ENCODE measurements at places on chromosomes 12 and 14.

DNA sequence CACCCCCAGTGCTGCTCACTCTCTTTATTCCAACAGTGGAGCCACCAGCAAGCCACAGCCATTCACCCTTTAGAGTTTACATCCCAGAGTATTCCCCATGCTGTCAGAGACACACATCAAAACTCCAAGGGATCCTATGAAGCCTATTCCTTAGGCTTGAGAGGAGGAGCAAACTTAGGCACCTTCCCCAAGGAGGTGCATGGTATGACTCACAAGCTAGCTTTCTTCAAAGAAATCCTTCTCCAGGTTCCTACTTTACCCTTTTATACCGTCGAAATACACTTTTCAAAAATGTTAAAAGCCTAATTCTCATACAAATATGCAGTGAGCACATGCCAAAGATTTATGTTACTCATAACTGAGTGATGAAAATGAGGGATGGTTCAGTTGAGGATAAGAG is 175.4 kb downstream of the ETNK1 start:
- DNase-seq: no peak

DNA sequence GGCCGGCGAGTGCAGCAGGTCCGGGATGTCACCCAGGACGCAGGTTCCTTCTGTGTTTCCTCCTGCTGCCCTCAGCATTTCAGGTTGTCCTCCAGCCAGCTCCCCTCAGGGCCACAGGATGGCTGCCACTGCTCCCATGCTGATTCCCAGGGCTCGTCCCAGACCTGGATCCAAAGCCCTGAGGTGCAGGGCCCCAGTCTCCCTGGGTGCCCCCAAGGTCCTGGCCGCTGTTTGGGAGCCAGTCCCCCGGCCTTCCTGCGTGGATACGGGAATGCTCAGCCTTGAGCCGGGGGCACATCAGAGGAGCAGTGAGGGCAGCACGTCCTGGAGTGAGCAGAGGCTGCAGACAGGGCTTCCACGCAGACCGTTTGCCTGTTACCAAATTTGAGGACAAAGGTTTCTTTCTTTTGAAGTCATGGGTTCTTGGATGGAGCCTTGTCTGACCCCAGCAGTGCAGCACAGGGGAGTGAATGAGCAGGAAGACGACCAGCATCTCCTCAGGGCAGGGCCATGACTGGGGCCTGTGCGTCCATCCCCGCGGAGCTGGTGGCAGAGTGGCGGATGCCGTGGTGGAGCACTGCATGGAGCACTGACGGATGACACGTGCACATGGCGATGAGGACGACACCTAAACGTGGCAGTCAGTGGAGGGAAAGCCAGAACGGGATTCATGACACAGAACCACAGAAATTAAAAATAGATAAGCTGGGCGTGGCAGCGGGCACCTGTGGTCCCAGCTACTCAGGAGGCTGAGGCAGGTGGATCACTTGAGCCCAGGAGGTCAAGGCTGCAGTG is 12.5 kb upstream of the CACNA2D4 start:
- DNase-seq: no peak

GRCh38 chr12:65209655-65210043 is 40.3 kb downstream of the LEMD3 start:
- peak; percentile 16 for DNase-seq

DNA sequence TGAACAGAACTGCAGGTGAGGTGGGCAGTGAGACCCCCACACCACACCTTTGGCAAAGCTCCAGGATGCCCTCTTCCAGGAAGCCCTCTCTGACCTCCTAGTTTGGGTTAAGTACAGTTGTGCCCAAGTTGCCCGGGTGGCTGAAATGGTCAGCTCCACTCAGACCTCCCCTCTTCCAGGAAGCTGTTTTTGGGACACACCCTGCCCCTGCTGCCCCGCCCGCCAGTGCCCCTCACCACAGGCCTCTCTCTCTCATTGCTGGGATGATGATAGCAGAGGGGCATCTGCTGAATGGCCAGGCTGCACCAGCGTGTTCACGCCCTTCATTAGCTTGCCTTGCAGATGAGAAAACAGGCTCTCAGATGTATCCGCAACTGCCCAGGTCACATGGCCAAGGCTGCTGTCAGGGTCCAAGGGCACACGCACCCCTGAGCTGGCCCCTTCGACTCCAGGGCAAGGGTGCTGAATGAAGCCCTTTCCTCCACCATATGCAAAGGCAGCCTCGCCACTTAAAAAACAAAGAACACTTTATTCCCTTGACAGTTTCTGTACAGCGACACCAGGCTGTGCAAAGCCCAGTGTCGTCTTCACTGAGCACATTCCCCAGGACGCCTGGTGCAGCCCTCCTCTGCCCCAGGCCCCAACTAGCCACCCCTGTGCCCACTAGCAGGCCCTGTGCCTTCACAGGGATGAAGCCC is 15.5 kb downstream of the SLC25A29 start:
- no peak for DNase-seq

DNA sequence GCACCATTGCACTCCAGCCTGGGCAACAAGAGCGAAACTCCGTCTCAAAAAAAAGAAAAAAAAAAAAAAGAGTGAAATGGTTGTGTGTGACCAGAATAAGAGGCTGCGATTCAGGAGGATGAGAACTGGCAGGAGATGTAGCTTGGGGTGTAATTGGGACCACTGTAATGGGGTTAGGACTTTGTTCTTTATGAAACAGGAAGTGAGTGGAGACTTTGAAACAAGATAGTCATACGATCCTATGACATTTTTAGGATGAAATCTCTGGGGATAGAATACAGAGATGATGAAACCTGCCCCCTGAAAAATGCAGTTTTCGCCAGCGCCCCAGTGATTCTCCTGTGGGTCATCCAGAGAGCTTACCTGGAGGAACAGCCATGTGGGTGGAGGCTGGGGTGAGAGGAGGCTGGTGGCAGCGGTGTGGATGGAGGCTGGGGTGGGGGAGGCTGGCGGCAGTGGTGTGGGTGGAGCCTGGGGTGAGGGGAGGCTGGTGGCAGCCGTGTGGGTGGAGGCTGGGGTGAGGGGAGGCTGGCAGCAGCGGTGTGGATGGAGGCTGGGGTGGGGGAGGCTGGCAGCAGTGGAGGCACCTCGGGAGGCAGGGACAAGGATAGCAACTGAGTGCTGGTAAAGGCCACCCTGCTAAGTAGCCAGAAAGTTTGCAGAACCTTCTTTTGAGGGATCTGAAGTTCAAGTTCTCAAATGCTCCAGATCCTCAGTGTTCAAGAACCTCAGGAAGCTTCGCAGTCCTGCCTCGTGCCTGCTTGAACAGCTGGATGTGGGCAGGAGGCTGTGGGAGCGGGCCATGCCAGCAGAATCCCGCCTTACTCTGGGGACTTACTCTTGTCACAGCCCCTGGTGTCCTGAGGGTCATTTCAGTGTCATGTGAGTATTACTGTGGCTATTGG is 20.2 kb downstream of the FBXL14 start:
- DNase-seq: no peak

GRCh38 chr14:99757331-99758070 is 35.7 kb upstream of the EML1 start:
- DNase-seq: peak; percentile 67

DNA sequence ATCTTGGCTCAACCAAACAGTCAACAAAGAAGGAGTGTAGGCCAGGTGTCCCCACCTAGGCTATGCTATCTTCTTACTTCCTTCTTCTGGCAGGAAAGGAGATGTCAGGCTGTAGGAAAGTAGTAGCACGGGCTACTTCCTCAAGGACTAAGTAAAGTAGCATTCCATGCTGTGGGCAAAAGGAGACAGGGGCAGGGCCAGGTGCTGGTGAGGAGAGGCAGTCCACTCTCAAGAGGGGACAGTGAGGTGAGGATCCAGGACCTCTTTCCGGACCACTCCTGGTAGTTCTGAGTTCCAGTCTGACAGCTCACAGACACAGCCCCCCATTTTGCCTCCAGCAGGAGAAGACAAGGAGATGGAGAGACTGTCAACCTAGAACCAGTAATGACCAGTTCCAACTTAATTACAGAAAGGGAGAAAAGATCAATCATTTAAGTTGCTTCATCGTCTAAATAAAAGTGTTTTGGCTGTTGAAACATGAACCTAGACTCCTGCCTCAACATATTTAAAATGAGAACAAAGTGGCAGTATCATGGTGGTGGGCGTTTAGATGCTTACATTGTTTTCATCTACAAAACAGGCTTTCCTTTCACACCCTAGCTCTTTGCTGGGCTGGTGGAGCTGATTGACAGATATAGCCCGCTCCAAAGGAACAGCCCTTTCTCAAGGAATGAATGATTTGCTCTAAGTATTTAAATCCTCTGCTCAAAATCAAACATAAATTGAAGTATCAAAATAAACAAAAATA is 5.1 kb upstream of the SSTR1 start:
- no peak for DNase-seq

DNA sequence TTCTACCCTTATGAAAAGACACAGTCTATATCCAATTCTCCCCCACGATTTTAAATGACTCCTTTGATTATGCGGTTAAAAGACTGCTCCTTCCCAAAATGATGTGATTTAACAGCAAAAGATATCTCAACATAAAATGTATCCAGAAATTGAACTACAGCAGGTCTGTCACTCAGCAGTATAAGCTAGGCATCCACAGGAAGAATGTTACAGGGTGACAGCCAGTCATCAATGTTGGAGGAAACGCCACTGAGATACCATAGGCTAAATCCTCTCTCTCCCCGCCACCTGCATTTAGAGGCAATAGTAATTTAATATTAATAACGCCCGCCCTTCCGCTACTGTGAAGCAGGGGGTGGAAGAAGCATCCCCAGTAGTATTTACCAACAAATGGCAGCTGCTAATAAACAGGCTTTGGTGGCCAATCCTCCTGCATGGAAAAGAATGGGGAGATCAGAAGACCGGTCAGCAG is 613 bp downstream of the RECQL start:
- no peak for DNase-seq

DNA sequence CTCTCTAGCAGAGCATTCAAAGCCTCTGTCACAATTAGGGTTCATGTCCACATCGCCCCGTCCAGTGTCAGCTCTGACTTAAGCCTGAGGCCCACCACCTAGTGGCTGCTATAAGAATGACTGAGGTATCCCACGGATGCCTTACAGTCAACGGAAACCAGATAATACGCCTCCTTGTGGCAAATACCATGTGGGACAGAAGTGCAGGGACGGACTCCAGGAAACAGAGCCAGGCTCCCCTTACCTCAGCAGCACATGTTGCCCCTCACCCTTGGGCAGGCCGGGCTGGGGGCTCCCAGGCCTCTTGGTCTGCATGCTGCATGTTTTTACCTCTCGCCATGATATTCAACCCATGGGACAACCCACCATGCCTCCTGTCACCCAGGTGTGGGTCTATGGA is 86.3 kb downstream of the VWF start:
- DNase-seq: no peak

DNA sequence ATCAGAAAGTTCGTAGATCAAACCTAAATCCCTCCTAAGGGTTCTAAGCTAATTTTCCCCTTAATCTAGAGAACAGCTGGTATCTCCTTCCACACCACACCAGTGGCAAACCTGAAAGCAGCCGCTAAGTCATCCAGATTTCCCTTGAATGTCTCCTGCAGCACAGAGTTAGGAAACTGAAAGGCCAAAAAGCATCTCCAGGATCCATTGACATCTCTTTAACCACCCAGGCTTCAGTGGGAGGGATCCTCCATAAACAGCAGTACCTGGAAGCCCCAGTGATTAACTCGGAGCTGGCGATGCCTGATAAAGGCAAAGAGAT is 47.6 kb downstream of the CRACR2A start:
- no peak for DNase-seq

DNA sequence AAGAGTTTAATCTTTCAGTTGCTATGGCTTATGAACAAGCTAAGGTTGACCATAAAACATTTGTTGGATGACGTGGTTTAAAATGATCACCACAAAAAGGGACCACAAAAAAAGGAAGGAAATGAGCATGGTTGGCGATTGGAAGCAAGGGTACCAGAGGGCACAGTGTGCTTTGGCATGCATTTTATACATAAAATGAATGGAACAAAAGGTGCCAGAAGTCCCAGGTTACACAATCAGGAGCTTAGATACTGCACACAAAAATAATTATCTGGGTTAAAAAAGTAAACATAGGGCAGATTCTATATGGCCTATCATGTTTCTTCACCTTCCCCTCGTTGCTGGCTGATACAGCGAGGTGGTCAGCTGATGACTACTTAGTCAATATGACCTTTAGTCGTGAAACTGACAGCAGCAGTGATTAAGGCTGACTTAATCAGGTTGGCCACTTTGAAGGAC is 50.7 kb downstream of the ZC3H14 start:
- no peak for DNase-seq

GRCh38 chr12:105274571-105274970 is 38.6 kb upstream of the APPL2 start:
- no peak for DNase-seq

DNA sequence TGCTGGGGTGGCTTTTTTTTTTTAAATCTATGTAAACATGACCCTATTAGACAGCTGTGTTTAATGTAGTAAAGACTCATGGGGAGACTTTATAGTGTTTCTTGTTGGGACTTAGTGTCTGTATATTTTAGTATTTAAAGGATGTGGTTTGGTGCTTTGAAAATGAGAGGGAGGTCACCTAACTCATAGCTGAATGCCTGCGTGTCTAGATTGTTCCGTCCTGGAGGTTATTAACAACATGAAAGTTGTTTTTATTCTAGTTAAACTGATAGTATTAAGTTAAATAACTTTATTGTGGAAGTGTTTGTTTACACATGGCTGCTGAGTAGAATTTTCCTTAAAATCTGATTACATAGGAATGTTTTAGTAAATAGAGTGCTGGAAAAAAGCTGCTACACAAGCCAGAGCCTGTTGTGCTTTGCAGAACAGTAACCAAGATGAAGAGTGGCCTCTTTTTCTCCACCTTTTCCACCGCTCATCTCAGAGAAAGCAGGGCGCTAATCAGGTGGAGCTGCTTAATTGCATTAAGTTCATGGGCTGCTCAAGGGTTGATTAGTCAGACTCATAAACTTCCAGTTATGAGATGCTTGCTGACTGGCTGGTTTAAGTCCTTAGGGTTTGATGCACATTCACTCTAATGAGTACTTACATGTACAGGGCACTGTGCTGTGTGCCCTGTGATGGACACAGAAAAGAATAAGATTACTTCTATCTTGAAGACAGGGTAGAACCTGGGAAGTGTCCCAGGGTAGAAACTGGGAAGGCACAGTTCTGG is 62.7 kb downstream of the FBXO34 start:
- no peak for DNase-seq

DNA sequence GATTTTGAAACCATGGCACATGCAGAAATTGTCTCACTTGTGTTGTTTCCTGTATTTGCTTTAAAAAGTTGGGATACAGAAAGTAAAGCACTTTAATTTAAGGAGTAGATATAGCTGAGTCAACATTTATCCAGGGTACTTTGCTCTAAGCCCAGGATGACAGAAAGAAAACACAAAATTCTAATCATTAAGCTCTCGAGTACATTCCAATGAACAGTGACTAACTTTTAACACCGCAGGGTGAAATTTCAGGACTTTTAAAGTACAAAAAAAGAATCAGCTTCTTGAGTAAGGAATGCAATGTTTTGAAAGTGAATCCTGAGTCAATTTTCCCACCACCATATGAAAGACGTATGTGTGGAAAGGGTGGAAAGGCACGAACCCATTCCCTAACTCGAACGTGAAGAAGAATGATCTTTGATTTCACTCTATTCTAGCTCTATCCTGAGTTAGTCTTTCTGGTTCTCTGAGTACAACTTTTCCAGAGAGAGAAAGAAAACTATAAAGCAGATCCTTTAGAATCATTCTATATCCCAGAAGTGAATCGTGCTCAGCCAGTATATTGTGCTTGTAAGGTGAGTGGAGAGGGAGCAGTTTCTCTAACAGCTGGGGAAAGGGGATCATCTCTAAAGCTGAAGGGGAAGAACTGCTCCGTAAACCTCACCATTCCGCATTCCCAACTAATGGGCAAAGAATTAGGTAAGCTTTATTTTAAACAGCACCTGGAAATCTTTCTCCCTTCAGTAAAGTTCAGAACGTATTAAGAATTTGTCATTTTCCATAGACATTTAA is 779.0 kb upstream of the FLRT2 start:
- DNase-seq: no peak
